CD4-positive, alpha-beta T cell (primary cell): ENCODE measurements at places on chromosomes 3 and 15. TPM values are rescaled to one million over a fixed set of nuclear protein-coding genes. Genes with fewer than 3 reads are reported as not detected.

Gene GOLGA8H
- not detected for total RNA-seq

Gene EFCC1
- 0.22 TPM for total RNA-seq

Gene C15orf62
- 0.98 TPM for total RNA-seq

DNA sequence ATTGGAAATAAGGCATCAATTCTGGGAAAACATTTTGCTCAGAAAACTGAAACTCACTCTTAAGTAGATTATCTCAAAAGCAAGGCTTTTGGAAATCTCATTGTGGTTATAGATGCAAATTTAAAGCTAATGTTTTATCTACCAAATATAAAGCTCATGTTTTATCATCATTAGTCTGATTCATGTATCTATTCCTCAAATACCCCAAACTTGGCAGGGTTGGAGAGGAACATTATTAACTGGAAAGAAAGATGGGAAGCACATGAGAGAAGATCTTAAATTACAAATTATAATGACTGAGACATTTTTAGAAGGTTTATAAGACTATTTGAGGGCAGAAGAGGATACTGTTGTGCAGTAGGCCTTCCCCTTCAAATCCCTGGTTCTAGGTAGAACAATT is 137.3 kb upstream of the TGFBR2 start:
- no peaks in the 10 kb centered on the region for H3K36me3 ChIP-seq
- no peak overlapping the region for H3K27ac ChIP-seq
- H3K27me3 ChIP-seq = no peaks in the 10 kb centered on the region
- no peaks in the 10 kb centered on the region for H3K4me1 ChIP-seq
- no peak for DNase-seq
- H3K4me3 ChIP-seq = no peak overlapping the region

DNA sequence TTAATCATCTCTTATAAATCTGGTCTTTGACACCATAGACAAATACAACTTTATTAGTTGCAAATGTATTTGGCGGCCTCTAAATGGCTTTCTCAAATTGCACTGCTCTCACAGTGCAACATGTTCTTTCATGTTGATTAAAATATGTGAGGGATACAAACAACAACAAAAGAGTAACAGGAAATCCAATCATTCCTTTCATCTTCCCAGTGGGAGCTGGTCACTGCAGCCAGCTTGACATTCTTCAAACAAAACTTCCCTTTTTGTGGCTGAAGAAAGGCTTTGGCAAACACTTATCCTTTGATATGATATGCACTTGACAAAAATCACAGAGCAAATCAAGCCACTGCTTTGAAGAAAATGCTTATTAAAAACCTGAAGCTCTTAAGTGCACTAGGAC is 973.6 kb downstream of the EPHA3 start:
- no peak overlapping the region for H3K27ac ChIP-seq
- no peak overlapping the region for H3K4me3 ChIP-seq

- no peaks in the 10 kb centered on the region for H3K36me3 ChIP-seq
- no peaks in the 10 kb centered on the region for H3K27me3 ChIP-seq
- no peak overlapping the region for H3K4me3 ChIP-seq
- no peak for DNase-seq
- no peak overlapping the region for H3K27ac ChIP-seq
- H3K4me1 ChIP-seq = no peaks in the 10 kb centered on the region
Measured at GRCh38 chr3:166688665-166689064, 691.4 kb downstream of the ZBBX start.

DNA sequence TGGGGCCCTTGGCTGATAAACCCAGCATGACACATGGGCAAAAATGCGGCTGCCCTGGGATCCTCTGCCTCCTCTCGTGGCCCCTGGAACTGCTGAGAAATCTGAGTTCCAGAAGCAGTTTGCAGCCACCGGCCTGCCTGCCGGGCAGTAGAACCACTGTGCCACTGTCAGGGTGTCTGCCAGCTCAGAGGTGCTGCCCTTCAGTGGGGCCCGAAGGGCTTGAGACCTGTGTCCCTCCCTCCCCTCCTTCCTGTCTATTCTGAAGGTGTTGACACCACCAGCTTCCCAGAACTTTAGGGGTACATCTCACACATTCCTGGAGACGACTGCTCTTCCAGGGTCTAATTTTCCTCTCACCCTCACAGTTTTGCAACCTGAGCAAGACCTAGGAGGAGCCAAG is 88.2 kb upstream of the POMGNT2 start:
- H3K4me1 ChIP-seq = peaks cover 63% of the 10 kb centered on the region
- no peaks in the 10 kb centered on the region for H3K36me3 ChIP-seq
- no peaks in the 10 kb centered on the region for H3K27me3 ChIP-seq
- H3K4me3 ChIP-seq = no peak overlapping the region
- H3K27ac ChIP-seq = peak overlapping the region; percentile 78
